Activated T-helper 1 cell treated with anti-CD3 and anti-CD28 coated beads, Interleukin-12 subunit alpha, Interleukin-12 subunit beta, Interleukin-2, Interleukin-4 antibody, amounts not matched to agents 30 ng/mL and 10 ng/mL and 1 ng/mL, durations not matched to agents 14 hours and 24 hours and 36 hours (primary cell): ENCODE measurements at places on chromosomes 3 and 15.

GRCh38 chr15:74882528-74882927 lies 7.3 kb upstream of the MPI start:
- H3K27ac ChIP-seq = no peak overlapping the region
- DNase-seq = no peak
- no peaks in the 10 kb centered on the region for H3K36me3 ChIP-seq
- H3K27me3 ChIP-seq = no peaks in the 10 kb centered on the region
- no peak overlapping the region for H3K4me3 ChIP-seq
- H3K4me1 ChIP-seq = peaks cover 10% of the 10 kb centered on the region

GRCh38 chr3:65786890-65787289 lies 251.8 kb downstream of the MAGI1 start:
- no peak overlapping the region for H3K4me3 ChIP-seq
- no peaks in the 10 kb centered on the region for H3K4me1 ChIP-seq
- no peaks in the 10 kb centered on the region for H3K36me3 ChIP-seq
- H3K27me3 ChIP-seq = peaks cover 7% of the 10 kb centered on the region
- H3K27ac ChIP-seq = no peak overlapping the region

- H3K4me3 ChIP-seq = no peak overlapping the region
- H3K4me1 ChIP-seq = no peaks in the 10 kb centered on the region
- DNase-seq = no peak
- no peak overlapping the region for H3K27ac ChIP-seq
- H3K36me3 ChIP-seq = no peaks in the 10 kb centered on the region
Measured at GRCh38 chr3:140170612-140171011, 235.6 kb downstream of the CLSTN2 start.

DNA sequence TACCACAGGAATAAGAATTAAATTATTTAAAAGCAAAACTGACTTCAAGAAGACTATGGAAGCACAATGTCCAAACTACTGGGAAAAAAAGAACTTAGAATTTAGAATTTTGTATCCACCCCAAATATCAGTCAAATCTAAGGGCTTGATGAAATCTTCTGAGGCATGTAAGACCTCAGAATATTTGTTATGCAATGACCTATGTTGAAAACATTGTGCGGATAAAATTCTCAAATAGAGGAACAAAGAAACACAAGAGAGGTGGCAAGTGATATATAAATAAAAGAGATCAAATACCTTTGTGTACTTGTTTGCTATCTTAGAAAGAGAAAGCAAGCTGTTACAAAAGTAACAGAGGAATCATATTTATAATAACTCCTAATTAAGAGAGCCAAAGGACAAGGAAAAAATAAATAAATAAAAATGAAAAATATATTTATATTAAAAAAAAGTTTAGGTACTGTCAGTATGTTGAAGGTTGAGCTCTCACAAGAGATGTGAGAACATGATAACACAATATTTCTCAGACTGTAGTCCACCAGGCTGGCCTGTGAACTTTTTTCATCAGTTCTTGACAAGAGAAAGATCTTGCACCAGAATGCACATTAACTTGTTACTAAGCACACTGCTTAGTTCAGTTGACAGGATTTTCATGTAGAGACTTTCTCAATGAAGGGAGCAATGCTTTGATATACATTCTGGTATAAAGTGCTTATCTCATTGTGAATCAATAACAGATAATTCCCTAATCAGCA lies 50.0 kb downstream of the CPA3 start:
- DNase-seq = no peak
- no peak overlapping the region for H3K4me3 ChIP-seq
- H3K4me1 ChIP-seq = no peaks in the 10 kb centered on the region
- H3K36me3 ChIP-seq = no peaks in the 10 kb centered on the region
- peaks cover 5% of the 10 kb centered on the region for H3K27me3 ChIP-seq
- H3K27ac ChIP-seq = no peak overlapping the region
